Right lobe of liver (tissue), 6 donors: ENCODE measurements at places on chromosomes 5 and 9. TPM values are rescaled to one million over a fixed set of nuclear protein-coding genes. Genes with fewer than 3 reads are reported as not detected.
A peak's percentile ranks its signal among the peaks of the same experiment; 100 is the strongest.

RUSC2 gene
- 12.0 TPM for total RNA-seq

- DNase-seq: peak; percentile 51
Measured at GRCh38 chr9:132507670-132508469, 74.5 kb upstream of the BARHL1 start.

- DNase-seq: no peak
Measured at GRCh38 chr9:36275060-36275459, 16.8 kb upstream of the GNE start.

RASGRF2 gene
- 0.26 TPM for total RNA-seq

GRCh38 chr5:175519006-175519405 is 40.6 kb downstream of the SFXN1 start:
- DNase-seq: no peak

GRCh38 chr5:14726066-14726838 is 61.7 kb downstream of the OTULIN start:
- no peak for DNase-seq

- no peak for DNase-seq
Measured at GRCh38 chr5:73921741-73922140, 295.7 kb downstream of the ARHGEF28 start.

DNA sequence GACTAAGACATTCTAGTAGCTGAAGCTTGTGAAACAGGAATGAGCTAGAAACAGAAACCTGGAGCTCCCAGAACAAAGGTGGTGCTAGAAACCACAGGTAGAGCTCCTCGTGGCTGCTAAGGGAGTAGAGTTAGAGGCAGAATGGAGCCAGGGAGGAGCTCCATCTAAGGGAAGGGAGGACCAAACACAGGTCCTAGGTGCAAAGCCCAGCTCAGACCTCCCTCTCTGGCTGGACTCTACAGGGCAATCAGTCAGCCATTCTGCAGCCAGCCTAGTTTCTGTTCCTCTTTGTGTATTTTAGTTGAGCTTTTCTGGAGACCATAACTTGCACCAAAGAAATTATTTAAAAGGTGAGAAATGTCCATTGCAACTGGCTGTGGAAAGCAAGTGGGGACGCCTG is 70.4 kb downstream of the CRB2 start:
- DNase-seq: no peak

TAF1L gene
- total RNA-seq: not detected
